Osteocyte (in vitro differentiated cells): ENCODE measurements at places on chromosomes 2 and 18. TPM values are rescaled to one million over a fixed set of nuclear protein-coding genes. Genes with fewer than 3 reads are reported as not detected.
A peak's percentile ranks its signal among the peaks of the same experiment; 100 is the strongest.

GRCh38 chr2:126804347-126804746, 94.3 kb upstream of the TEX51 start:
- peak; percentile 70 for DNase-seq

DNA sequence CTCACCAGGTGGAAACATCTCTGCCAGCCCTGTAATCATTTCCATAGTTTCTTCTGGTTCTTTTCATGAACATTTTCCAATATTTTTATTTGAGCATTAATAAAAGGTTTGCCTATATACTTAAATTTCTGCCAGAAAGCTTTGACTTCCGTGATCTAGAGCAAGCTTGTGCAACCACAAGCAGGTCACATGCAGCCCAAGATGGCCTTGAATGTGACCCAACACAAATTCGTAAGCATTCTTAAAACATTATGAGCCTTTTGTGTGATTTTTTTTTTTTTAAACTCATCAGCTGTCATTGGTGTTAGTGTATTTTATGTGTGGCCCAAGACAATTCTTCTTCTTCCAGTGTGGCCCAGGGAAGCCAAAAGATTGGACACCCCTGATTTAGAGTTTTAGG, 51.6 kb downstream of the NEDD4L start:
- no peak for DNase-seq

DNA sequence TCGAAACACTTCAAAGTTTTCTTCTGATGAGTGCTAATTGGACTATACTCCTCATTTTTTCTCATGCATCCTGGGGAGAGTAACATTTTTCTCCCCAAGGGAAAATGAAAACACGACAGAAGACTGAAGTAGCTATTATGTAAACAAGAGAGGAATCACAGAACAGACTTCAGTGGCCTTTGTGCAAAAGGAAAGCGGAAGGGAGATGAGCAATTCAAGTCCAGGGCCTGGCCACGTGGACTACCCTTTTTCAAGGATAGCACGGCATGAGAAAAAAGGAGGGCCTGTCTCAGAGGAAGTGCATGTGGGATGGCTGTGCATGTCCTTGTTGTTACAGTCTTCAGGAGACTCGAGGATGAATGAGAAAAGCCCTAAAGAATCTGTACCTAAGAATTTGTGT, 43.8 kb upstream of the KCNE4 start:
- no peak for DNase-seq

FN1 gene
- total RNA-seq, result 16,854 and 18,487 TPM in 2 replicates

DNA sequence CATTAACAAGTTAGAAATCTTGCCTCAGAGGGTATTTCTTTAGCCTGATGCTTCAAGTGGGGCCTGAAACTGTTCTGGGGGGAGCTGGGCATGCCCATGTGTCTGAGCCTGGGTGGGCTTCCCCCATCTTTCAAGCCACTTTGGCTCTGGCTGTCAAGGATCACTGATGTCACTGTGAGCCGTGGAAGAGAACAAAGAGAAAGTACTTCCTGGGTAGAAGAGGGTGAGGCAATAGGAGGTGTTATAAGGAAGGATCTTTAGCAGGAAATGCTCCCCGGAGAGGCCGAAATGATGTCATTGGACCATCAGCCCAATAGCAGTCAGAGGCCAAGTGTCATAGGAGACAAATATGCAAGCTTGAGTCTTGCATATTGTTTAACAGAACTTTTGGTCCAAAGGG, 228.4 kb upstream of the MEX3C start:
- DNase-seq, result no peak

FSHR gene
- total RNA-seq, result not detected in 2 replicates

- no peak for DNase-seq
Measured at GRCh38 chr2:212991120-212991519, 160.3 kb downstream of the IKZF2 start.

DNA sequence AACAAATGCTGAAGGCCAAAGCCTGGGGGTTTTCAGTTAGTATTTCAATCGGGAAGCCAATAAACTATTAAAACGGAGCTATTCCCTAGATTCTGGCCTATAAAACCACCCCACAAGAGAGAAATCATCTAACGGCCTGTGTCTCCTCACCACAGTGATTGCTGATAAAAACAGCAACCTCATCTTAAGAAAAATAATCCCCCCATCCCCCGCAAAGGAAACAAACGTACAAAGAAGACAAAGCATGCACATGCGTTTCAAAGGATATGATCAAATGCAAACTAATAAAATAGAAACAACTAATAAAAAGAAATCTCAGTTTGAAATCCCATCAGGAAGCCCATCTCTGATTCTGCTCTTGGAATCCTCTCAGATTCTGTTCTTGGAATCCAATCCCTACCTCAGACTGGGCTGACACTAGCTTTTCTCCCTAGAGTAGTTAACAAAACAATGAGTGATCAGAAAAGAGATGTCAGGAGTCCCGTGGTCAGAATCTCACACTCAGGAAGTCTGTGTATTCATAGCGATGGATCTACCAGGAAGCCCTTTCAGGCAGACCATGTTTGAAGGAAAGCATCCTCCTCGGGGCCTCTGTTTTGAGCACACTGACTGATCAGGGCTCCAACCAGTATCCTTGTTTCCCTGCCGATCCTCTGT, 150.7 kb downstream of the THADA start:
- no peak for DNase-seq

DNA sequence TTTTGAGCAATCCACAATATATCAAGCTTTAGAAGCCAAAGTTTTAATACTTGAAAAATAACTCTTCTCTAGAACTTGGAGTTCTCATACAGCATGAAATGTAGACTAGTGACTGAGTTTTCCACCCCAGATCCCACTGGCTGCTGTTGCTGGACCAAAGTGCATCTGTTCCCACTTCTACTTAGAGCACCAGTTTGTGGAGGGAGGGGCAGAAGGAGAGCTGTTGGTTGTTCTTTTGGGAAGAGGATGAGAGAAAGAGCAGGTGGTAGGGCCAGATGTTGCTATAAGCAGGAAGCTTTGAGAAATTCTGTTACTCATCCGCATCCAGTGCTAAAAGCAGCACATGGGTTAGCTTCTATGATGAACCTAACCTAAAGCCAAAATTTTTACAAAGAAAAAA, 59.0 kb downstream of the MBD2 start:
- no peak for DNase-seq

- DNase-seq, result no peak
Measured at GRCh38 chr2:158291544-158292180, 164.9 kb downstream of the CCDC148 start.

MATN3 gene
- 12.2 and 12.8 TPM in 2 replicates for total RNA-seq

DNA sequence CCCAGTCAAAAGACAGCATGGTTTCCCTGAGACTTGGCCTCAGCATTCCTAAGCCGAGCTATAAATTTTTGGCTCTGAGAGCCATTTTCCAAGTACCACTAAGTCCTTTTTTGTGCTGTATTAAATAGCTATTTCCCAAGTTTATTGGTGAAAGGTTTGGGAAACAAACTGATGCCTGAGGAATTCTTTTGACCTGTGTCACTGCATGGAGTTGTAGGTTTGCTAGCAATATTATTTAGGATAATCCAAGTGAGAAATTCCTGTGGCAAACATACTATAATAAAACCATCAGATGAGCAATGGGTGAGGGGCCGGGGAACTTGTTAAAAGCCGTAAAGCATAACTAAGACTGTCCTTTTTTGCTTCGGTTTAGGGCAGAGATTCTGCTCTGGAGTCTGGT, 28.4 kb downstream of the ARHGAP28 start:
- DNase-seq, result no peak

DNA sequence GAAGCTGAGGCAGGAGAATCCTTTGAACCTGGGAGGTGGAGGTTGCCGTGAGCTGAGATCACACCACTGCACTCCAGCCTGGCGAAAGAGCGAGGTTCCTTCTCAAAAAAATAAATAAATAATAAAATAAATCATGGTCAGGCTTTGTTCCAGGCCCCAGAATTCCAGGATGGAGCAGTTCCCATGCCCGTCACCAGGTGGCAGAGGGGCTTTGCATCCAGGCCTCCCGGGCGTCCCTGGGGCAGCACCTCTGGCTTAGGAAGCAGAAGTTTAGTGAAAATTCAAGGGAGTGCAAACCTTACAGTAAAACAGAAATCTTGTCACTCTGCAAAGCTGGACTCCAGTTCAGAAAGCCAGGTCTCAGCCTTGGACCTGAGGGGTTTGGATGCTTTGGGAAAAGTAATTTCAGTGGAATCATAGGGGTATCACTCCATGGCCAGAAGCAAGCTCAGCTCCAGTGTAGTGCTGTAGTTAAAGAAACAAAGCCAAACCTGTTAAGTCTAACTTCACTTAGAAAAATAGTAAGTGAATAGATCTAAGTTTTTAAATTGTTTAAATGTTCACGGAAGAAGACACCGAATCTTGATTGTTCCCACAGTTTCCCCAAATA, 512.7 kb downstream of the CMPK2 start:
- DNase-seq, result no peak

ANKRD62 gene
- not detected in 2 replicates for total RNA-seq

DNA sequence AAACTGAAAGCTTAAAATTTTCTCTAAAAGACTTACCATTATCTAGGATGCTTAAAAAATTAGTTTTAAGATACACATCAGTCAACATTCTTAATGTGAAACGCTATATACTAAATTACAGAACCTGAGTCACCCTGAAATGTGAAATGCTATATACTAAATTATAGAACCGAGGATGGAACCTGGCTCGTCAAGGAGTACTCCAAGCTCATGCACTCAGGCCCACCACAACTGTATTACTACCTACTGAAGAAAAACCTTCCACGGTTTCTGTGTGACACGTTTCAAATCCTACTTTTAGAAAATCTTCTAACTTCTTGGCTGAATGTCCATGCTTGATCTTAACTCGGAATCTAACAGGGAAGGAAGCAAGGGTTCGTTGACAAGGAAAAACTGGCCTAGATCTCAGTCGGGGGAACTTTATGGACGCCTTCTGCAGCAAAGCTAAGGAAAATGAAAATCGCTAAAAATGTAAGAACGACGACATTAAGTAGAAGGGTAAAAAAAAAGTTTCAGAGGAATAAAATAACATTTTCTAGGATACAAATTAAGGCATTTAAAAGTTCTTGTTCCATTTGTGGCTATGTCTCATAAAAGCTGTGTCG, 1.4 kb downstream of the PRKD3 start:
- DNase-seq, result no peak

VWC2L gene
- not detected in 2 replicates for total RNA-seq

DNA sequence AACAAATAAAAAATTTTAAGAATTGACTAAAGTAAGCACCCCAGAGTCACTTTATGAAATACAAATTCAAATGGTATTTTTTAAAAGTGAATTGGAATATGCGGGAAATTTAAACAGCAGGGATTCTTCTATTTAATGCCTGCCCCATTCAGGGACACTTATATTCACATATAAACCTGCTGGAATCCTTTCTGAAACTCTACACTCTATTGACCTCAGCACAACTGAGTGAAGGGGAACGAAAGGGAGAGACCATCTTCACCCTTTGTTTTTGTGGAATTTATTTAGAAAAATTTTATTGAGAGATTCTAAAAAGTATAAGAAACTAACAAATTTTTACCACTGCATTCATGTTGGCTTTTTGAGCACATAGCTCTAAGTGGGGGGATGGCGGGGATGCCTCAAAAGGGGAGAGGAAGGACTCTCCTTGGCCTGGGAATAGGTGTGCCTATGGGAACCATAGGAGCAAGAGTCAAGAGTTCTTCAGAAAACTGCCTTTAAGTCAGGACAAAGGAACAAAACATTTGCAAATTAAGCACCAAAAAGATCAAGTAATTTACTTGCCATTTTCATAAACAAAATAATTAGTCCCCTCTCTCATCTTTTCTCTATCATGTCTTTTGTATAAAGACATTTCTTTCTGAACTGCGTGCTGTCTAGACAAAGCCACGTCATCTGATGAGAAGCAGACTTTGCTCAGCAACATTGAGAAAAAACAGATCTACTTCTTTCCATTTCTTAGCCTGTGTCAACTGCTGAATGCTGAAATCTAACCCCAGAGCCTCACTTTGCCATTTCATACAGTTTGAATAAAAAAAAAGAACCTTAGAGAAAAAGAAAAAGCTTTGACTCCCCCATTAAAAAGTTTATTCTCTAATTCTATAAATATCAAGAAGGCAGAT, 21.6 kb upstream of the FLACC1 start:
- DNase-seq, result no peak

- DNase-seq, result no peak
Measured at GRCh38 chr2:236512902-236513435, 56.7 kb upstream of the ACKR3 start.

TNFRSF11A gene
- total RNA-seq, result 0.19 TPM in 1 of 2 replicates, not detected in the other

DNA sequence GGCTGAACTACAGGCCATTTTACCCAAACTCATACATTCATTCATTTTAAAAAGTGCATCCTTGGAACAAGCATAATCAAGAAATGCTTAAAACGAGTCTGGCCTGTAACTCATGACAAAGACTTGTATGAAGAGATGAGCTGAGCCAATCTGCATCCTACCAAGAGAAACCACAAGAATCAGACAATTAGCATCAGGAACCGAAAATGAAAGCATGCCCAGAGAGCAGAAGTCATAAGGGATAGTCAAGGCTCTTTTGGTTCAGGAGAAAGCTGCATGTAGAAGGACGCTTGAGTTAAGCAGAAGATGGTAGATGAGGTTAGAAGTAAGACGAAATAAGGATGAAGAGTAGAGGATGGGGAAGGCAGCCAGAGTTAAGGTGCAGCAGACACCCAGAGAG, 137.0 kb upstream of the CTNNA2 start:
- DNase-seq, result no peak

DNA sequence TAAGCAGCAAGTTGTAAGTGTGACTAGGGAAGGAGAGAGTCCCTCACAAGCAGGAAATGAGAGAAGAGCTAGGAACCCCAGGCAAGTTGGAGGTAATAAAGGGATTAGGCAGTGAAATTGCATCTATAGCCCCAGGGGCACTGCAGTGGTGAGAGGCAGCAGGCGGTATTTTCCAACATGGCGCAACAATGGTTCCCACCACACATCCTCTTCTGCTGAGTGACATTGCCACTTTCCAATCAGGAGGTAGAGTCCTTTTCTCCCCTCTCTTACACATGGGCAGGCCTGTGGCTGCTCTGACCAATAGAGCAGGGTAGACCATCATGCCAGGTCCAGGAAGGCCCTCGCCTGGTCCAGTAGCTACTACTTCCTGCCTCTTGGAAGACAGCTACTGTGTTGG, 86.6 kb downstream of the DNER start:
- DNase-seq, result no peak

DNA sequence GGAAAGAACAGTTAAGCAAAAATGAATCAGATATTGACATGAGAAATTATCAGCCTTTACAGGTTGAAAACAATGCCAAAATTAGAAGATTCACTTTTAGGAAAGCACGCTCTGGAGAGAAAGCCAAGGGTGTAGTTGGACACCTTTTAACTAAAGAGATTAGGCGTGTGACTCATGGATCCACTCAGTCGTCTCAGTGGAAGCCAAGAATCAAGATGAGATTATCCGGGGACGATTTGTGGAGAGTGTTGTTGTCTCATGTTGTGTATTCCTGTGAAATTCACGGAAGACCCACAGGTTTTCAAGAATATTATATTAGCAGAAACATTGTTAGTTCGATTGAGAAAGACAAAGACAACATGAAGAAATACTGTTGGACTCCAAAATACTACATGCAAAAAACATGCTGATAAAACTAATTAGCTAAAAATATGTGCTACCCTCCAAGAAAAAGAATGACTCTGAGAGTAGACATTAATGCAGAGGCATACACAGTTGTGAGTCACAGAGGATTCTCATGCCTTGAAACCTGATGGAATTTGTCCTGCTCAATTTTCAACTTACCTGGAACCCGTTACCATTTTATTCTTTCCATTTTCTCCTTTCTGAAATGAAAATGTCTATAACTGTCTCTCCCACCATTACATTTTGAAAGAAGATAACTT, 192.1 kb upstream of the RND3 start:
- no peak for DNase-seq
